COR-L47 (cell line): ENCODE measurements at places on chromosomes 4 and X.

GRCh38 chr4:26985873-26986272 lies 125.2 kb downstream of the STIM2 start:
- no peak for DNase-seq

GRCh38 chr4:70589785-70590184 lies 2.3 kb upstream of the AMBN start:
- DNase-seq = no peak

DNA sequence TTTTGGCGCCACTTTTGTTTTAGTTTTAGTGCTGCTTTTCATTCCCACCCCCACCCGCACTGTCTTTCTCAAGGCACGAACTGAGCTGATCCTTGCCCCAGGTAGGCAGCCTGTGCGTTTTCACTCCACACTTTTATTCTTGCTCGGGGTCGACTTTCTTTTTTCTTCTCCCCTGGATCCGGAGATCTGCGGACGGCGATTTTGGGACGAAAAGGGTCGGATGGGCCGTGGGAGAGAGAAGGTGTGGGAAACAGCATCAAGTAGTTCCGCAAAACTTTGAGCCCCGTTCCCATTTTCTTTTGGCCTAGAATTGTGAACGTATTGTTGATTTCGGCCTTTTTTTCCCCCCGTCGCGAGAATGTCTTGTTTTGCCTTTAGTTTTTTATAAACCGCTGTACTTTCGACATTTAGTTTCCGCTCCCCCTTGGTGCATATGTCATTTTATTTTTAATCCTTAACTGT lies 531 bp downstream of the STAG2 start:
- DNase-seq = no peak

GRCh38 chr4:157768419-157768818 lies 404.4 kb downstream of the GASK1B start:
- no peak for DNase-seq

GRCh38 chr4:146224326-146224966 lies 10.1 kb downstream of the REELD1 start:
- no peak for DNase-seq

DNA sequence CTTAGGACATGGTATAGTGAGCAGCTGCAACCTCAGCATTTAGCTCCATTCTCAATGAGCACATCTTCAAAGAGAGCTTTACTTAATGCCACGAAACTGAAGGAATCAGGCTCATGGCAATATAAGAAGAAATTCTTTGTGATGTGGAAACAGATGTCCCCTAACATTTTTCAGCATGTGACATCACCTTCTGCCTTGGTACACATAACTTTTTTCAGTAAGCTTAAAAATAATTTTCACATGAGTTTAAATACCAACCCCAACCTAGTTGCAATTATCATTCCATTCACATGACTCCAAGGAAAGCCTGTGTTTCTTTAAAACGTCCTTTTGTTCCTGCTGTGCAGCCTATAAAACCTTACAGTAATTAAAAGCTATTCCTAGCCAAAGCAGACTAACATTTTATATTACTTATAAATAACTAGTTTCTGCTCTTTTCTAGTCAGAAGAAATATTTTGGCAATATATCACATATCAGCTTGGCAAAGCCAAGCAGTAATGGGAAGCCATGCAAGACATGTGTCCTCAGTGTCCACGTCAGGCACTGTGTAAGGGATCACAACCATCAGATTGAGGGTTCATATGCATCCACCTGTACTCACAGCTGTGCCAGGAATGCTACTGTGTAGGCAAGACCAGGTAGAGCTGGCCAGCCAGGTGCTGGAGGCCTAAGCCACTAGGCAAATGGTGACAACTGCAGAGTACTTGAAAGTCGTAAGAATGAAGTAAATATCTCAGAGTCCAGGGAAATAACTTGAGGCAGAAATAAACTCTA lies 466.6 kb downstream of the INPP4B start:
- no peak for DNase-seq

DNA sequence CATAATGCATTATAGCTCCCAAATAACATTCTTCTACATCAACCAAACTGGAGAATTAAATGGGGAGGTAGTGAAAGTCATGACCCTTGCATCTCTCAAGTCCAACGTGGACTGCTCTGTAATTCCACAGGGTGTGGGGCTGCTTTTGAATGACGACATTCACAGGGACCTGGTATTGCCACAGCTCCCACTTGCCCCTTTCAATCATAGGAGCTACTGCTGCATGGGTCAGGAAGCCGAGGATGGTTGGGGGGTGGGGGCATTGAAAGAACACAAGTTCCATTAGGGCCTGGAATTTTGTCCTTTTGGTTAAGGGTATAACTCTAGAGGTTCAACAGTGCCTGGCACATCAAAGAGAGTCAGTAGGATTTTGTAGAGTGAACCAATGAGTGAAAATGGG lies 7.4 kb upstream of the CT55 start:
- no peak for DNase-seq

DNA sequence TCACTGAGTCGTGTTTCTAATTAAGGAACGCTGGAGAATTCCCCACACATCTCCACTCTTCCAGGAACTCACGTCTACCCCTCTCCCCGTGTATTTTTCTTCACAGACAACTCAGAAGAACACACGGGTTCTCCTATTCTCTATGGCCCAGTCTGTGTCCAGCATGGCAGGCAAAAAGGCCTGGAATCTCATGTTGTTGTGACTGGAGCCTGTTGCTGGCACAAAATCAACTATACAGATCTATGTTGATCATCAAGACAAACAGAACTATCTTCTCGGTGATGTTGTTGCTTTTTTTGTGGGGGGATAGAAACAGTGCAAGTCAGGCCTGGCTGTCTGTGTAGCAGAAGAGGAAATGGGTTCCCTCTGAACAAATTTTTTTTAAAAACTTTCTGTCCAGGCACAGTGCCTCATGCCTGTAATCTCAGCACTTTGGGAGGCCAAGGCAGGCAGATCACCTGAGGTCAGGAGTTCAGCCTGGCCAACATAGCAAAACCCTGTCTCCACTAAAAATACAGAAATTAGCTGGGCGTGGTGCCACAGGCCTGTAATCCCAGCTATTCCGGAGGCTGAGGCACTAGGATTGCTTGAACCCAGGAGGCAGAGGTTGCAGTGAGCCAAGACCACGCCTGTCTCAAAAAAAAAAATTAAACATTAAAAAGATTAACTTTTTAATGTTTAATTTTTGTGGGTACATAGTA lies 50.5 kb upstream of the CBR4 start:
- DNase-seq = no peak

DNA sequence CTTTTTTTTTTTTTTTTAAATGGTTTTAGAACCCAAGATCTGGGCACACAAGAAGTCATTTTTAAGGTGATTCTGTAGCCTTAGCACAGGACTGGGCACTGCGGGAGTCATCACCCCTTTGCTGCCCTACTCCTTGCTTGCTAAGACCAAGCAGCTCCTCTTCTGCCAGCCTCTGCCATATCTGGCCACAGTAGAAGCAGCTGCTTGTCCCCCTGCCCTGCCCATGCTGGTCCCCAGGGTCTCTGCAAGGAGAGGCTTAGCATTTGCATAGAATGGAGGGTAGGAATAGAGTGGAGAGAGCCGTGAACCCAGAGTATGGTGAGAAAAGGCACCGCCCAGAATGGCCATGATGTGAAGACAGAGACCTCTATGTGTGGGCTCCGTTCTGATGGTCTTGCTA lies 109.3 kb downstream of the ADRA2C start:
- no peak for DNase-seq

DNA sequence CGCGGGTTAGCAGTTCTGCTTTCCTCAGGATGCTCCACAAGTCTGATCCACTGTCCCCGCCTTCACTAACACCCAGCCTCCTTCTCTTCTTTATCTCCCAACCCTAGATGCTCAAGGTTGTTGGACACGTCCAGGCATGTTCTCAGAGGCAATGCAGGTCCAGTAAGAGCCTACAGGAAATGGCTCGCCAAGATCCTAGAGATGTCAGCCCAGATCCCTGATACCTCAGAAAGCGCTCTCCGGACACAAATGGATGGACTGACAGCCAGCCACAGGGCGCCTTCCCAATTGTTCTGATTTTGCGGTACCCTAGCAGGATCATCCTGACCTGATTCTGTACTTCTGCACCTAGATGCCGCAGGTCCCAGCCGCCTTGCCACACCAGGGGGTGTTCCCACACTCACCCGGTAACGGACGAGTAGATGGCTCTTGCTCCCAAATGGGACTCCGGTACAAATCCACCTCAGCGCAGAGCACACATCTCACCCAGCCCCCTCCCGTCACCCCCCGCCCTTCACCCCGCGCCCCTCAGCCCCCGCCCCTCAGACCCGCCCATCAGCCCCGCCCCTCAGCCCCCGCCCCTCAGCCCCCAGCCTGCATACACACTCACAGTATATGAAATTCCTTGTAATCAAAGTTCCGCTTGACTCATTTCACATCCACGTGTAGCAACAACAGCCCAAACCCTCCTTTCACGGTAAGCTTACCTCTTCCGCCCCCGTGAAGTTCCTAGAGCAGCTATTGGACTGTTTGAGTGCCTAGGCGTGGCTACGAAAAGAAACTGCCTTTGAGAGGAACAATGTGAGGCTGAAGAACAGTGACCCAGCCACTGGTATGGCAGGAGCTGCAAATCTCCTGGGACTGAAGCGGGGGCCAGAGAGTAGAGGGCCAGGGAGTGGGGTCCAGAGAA lies at the start of gene EDA2R:
EDA2R (minus strand) TSS at position 488 of the 910 bp plus-strand sequence. CDS start 23,058 bp downstream, outside the sequence.
- DNase-seq = no peak

- DNase-seq = peak; percentile 43
Measured at GRCh38 chr4:176340871-176341685, 21.3 kb downstream of the SPCS3 start.

- no peak for DNase-seq
Measured at GRCh38 chr4:6926681-6927478, 17.3 kb downstream of the TBC1D14 start.

DNA sequence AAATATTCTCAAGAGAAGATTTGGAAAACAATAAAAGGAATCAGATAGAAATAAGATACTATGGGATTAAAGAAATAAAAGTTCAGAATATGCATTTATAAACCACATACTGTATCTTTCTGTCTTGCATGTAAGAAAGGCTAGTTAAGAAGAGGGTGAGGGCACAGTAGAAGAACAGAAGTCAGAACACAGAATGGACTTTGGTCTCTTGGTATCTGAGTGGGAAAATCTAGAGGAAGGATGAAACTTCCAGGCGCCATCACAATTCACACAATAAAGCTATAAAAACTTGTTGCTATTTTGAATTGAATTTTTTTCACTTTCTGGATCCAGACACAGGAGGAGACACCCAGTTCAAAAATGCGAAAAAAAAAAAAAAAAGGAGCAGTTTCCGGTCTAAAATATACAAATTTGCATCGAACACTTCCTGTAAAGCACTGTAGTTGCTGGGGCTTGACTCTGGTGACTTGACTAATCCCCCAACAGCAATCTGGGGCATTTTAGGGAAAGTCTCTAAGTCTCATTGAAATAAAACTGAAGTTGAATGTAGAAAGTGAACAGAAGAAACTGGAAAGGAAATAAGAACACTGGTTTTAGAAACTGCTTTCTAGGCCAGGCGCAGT lies 8.1 kb upstream of the NAAA start:
- no peak for DNase-seq

GRCh38 chrX:20149326-20149725 lies 7.7 kb upstream of the EIF1AX start:
- no peak for DNase-seq

DNA sequence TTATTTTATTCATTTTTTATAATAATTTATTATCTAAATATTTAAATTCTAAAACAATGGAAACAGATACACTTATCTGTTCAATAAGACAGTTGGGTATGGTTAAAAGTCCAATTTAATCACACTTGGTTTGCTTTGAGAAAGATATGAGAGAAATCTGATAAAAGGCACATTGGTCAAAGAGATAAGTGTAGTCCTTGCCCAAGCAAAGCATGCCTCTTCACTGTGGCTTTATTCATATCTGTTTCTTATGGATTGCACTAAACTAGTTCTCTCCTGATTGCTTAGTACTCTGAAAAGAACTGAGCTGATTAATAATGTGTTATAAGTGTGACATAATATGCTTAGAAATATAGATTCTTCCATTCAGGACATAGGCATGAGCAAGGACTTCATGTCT lies 39.8 kb downstream of the CXCL1 start:
- DNase-seq = no peak

DNA sequence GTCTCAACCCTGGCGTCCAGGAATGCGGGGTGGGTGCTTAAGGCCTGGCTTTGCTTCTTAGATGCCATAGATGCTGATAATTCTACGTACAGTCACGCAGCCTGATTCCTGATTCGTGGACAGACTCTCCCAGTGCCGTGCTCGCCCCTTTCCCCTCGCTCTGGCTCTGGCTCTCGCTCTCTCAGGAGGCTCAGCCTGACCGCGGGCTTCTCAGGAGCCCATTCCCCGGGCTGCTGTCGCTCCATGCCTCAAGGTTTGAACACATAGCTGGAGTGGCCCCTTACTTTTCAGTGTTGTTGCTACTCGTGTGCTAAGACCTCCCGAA lies 59.2 kb upstream of the ZC4H2 start:
- no peak for DNase-seq

DNA sequence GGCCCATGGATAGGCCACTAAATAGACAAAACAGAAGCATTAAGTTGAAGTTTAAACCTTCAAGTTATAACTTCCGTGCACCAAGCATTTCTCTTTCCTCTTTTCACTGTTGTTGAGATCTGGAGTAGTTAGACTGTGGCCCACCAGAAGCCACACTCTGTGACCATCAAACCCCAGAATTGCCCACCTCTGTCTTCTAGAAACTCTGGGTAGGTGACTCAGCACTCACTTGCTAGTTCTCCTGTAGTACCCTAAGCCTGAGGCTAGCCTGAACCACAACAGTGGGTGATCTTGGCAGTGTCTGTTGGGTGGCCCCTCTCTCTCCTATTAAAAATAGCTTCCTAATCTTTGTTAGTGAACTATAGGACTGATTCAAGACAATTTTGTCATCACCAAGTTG lies 24.6 kb upstream of the CD40LG start:
- no peak for DNase-seq

DNA sequence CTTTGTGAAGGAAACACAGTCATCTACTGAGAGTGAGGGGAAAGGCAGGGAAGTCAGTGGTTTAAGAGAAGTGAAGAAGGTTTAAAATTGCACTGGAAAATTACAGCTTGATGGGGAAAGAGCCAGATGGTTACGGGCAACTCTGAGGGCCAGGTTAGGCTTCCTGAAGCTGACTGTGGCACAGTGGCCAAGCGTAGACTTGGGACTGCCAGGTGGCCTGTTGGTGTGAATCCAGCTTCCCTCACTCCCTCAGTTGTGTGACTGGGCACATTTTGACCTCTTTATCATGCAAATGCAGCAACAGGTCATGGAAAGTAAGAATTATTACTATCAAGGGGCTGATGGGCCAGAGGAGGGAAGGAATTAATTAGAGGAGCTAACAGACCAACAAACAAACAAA lies 390.1 kb downstream of the UNC5C start:
- DNase-seq = no peak

DNA sequence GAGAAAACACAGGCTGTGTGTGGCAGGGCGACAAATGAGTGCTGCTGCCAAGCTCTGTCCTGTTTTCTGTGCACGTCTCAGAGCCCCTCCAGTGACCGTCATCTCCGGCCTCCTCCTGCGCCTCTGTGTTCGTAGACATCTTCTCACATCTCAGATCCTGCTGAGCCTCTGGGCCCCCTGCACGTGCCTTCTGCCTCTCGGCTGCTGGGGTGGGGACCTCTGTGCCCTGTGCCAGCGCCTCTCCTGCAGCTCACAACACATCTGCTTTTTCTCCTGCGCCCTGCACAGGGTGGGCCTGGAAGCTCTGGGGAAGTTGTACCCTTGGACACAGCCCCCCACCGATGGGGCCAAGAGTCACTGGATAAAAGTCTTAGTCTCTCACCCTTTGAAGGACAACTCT lies 2.4 kb upstream of the CTAG2 start:
- no peak for DNase-seq

- DNase-seq = no peak
Measured at GRCh38 chr4:54746218-54746617, 88.5 kb downstream of the KIT start.

GRCh38 chr4:74072739-74073138 lies 26.3 kb downstream of the CXCL2 start:
- no peak for DNase-seq
